Motor neuron (in vitro differentiated cells): ENCODE measurements at places on chromosomes 7 and 10. TPM values are rescaled to one million over a fixed set of nuclear protein-coding genes. Genes with fewer than 3 reads are reported as not detected.

Gene TUBAL3
- not detected in 2 replicates for total RNA-seq

Gene ZNF3
- 43.5 and 47.9 TPM in 2 replicates for total RNA-seq

Gene YAE1
- total RNA-seq = 53.8 and 59.0 TPM in 2 replicates

Gene TMEM213
- 0.58 and 0.71 TPM in 2 replicates for total RNA-seq

Gene TMEM273
- 0.69 TPM in 1 of 2 replicates, not detected in the other for total RNA-seq

Gene LIPK
- total RNA-seq = not detected in 2 replicates

Gene PON1
- total RNA-seq = 1.4 TPM in 1 of 2 replicates, not detected in the other

Gene GFRA1
- total RNA-seq = 3.7 and 4.2 TPM in 2 replicates

Gene RASA4B
- total RNA-seq = 1.2 and 1.6 TPM in 2 replicates

Gene SPDYE1
- 2.0 and 2.5 TPM in 2 replicates for total RNA-seq

Gene GTF2IRD2
- total RNA-seq = 7.8 and 10.5 TPM in 2 replicates

Gene CLDN4
- total RNA-seq = 0.93 and 1.2 TPM in 2 replicates

Gene CD36
- 0.31 and 0.64 TPM in 2 replicates for total RNA-seq

Gene KEL
- 0.36 and 0.50 TPM in 2 replicates for total RNA-seq

Gene CCL26
- not detected in 2 replicates for total RNA-seq

Gene PPP1R17
- 0.61 and 1.0 TPM in 2 replicates for total RNA-seq
